ENCODE measurements at places on chromosomes 2 and 18. TPM values are rescaled to one million over a fixed set of nuclear protein-coding genes. Genes with fewer than 3 reads are reported as not detected.

Gene INO80C
- total RNA-seq = 10.4 TPM

Gene SERPINB7
- total RNA-seq = not detected

Gene ONECUT2
- 3.1 TPM for total RNA-seq

Gene SCYGR7
- not detected for total RNA-seq

Gene ZNF236
- total RNA-seq = 22.7 TPM

Gene NAB1
- total RNA-seq = 30.1 TPM

Gene SOWAHC
- total RNA-seq = 8.8 TPM

Gene RNU2-63P
- not detected for total RNA-seq

Gene SIX3
- total RNA-seq = not detected

Gene UGT1A8
- total RNA-seq = not detected

Gene TCF23
- total RNA-seq = 0.66 TPM

Gene MATN3
- total RNA-seq = not detected

Gene TUBB8B
- total RNA-seq = not detected

Gene ST3GAL5
- 18.8 TPM for total RNA-seq

GRCh38 chr2:148922776-148923475 is 47.9 kb downstream of the KIF5C start:
- no peak for DNase-seq

DNA sequence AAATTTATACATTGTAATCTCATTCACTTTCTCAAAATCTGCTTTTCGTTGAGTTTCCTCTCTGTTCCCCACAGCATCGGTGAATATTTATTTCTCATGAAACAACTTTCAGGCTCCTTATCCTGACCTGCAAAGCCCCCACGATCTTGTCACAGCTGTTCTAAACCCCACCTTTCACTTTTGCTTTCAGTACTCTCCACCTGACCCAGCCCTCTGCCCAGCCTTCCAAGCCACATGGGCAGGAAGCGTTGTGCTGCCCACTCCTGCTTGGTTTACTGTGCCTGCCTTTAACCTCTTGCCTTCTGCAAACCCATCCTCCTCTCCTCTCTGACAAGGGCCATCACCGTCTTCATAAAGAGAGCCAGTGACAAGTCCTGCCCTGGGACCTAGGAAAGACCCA is 262.5 kb downstream of the GALR1 start:
- no peak for DNase-seq

DNA sequence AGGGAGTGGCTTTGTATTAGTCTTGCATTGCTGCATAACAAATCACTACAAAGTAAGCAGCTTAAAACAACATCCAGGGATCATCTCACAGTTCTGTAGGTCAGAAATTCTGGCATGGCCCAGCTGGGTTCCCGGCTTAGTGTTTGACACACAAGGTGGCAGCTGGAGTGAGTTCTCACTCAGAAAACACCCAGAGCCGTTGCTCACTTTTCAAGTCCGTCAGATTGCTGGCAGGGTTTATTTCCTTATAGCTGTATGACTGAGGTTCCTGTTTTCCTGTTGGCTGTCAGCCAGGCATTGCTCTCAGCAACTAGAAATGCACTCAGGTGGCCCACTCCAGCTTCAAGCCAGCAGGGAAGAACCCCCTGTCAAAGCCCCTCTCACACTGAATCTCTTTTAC is 324.1 kb downstream of the CCDC178 start:
- peak; percentile 70 for DNase-seq

- DNase-seq = no peak
Measured at GRCh38 chr18:26459340-26459739, 89.0 kb downstream of the KCTD1 start.

DNA sequence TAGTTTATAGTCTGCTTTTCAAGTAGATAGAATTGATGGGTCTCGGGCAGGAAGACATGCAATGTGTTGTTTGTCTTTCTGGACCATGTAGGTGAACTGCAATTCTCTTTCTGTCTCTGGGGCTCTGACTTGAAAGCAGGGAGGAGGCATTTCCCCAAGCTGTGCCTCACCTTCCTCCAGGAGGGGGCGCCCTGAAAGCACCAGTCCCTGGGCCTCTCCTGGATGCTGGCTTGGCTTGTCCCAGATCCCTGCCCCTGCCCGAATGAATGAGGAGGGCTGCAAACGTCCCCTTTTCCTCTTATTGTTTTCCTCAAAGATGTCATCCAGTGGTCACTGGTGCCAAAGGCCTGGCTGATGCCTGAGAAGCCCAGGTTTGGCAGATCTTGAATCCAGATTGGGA is 270.6 kb downstream of the CELF4 start:
- DNase-seq = no peak

- DNase-seq = no peak
Measured at GRCh38 chr18:58865701-58866065, 1.0 kb downstream of the ZNF532 start.

- no peak for DNase-seq
Measured at GRCh38 chr18:78803104-78803503, 176.5 kb upstream of the SALL3 start.

DNA sequence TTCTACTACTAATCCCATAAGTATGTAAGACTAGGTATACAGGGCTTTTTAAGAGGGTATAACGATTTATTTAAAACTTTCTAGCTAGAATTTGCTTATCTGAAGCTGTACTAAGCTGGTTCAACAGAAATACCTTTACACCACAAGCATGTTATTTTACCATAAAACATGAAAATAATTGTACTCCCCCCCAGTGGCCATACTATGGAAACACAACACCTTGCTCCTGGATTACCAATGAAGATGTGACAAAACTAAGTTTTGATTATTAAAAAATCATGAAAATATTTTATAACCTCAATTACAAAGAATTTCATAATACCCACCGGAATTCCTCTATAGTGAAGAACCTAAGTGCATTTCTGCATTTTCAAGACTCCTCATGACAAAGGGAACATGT is 27.3 kb downstream of the LPIN2 start:
- DNase-seq = no peak

DNA sequence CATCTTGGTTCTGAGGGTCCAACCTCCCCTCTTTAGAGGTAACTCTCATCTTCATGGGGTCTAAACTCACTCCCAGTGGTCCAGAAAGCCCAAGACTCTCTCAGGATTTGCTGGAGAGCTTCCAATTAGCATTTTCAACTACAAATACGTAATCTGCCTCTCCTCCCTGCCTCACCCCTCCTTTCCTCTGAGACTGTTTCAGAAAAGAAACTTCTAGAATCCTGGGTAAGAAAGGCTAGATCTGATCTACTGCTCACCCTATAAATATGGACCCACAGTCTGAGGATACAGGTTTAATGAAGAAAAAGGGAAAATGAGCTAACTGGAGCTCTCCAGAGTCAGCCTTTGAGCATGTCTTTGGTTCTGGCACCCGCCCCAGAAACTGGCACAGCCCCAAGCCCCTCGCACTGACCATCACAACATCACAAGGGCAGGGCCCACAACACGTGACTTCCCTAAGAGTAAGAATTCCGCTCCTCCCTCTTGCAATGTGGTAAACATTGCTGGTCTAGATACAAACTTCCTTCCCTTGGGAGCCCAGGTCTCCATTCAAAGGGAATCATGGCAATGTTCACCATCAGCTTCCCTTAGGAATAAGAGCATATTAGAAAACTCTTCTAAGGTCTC is 21.7 kb upstream of the IHH start:
- no peak for DNase-seq

- no peak for DNase-seq
Measured at GRCh38 chr2:235550378-235550760, 56.5 kb downstream of the AGAP1 start.

DNA sequence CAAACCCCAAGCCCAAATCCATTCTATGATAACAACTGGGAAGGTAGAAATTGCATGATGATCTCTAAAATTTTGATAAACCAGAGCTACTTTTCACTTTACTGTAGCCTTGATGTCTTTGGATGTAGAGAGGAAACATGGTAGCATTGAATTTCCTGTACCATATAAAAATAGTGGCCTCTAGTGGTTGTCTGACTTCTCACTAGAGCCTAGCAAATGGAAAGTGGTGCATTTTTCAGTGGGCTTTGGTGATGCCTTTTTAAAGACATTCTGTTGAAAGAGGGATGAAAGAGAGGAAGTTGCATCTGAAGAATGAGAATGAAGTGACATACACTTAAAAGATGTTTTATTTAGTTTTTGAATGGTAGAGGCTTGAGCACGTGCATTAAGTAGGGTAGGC is 662.2 kb downstream of the XIRP2 start:
- no peak for DNase-seq

DNA sequence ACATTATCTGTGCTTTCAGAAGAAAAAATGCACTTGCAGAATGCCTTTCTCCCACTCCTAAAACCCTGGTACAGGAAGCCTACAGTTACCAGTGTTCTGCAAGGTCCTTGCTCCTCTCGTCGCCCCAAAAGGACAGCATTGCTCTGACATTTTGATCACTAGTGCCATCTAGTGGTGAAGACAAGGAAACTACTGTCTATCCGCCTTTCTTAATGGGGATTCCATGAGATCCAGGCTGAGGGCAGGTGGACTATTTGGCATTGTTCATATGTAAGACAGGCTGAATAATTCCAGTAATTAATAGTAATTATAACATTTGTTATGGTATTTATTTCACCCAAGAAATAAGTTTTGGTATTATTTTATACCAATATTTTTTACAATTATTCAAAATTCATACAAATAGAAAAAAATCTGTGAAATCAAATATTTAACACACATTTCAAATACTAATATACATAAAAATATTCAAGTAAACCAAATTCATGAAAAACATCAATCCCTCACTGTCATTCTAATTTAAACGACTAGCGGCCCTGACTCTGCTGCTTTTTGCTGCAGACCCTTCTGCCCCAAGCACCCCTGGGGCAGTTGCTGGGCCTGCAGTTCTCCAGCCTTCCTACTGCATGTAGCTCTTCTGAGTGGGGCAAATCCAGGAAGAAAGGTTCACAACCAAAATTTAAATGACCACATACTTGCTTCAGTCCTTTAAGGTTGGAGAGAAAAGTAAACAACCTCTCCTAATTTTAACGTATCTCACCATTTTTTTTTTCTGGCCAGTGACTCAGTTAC is 19.0 kb downstream of the TPGS2 start:
- DNase-seq = peak; percentile 61

GRCh38 chr2:208594642-208595385 is 188.2 kb downstream of the PTH2R start:
- no peak for DNase-seq

DNA sequence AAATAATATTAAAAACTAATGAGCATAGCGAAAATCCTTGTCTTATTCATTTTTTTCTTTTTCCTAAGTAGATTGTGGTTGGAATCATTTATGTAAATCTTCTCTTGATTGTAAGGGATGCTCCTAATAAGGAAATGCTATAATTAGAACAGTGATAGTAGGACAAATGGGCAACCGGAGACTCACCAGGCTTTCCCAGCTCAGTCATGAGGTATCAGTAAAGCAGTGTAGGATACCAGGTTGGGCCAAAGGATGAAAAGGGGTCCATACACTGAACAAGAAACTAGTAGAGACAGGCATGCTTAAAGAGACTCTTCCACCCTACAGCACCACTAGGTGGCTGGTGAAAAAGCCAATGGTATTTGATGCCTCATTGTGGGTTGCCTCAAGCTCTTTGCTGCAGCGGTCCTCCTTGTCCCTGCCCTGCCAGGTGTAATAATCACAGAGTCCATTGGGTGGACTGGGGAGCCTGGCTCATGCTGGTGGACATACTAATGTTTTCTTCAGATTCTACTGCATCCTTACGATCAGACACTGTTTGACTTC is 71.4 kb upstream of the FAM98A start:
- no peak for DNase-seq

DNA sequence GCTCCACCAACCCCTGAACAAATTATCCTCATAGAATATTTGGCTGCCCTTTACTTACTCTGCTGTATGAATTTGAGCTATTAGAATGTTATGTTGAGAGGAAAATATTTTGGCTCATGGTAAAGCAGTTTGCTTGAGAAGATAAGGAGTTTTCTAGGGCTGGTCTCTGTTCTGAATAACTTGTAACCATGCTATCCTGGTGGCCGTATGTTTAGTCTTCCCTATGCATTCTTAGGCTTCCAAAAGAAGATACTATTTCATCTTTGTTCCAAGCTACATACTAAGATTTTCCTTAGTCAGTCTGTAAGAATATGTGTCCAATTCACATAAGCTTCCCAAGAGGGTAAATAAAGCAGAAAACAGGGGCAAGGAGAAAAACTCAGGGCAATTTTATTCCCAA is 1105.1 kb upstream of the PIK3C3 start:
- no peak for DNase-seq

DNA sequence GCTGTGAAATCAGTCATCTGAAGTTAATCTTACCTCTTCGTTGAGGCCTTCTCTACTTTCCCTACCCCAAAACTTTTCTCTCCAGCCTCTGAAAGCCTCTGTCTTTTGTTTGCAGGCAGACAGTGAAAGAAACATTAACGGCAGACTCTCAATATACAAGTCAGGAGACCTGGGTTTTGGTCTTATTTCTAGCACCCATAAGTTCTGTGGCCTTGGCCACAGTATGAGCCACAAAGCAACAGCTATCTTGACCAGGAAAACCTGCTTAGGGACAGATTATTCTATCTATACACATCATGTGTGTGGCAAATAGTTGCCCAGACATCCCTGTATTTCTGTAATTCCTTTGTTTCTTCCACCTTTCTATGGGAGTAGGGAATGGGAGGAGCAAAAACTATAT is 318.3 kb downstream of the AGPS start:
- DNase-seq = no peak

- no peak for DNase-seq
Measured at GRCh38 chr18:63907664-63908063, at the start of gene SERPINB10. Gene SERPINB10 (plus strand): TSS chr18:63907958. CDS start chr18:63915511, 7,553 bp downstream.

DNA sequence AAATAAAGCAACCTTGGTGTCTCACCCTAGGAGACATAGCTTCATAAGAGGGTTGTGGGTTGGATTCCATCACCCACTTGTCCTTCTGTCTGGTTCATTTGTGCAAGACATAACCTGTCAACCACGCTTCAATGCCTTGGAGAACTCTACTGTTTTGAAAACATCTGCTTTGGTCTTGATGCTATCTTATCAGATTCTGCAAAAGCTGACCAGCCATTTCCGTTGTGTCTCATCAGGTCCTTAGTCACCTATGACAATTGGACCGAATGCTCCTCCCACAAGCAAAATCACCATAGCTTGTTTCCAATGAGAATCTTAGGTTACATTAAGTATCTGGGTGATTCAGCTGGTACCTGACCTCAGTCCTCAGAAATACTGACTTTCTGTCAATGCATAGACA is 35.4 kb downstream of the STAT4 start:
- DNase-seq = peak; percentile 2

DNA sequence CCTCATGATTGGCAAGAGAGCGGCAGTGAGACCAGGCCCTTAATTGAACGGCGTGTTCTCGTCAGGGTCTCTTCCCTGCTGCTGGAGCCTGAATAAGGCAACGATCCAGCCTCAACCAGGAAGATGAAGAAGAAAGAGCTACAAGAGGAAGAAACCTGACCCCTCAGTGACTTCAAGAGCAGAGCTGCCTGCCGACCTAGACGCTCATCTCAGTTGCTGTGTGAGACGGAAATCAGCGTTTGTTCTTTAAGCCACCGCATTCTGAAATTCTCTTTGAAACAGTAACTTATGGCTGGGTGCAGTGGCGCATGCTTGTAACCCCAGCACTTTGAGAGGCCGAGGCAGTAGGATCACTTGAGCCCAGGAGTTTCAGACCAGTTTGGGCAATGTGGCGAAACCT is 29.6 kb upstream of the KCNG3 start:
- DNase-seq = no peak

Measured in body of pancreas (tissue), 4 donors.